ENCODE measurements at places on chromosomes 7 and 10.

GRCh38 chr7:38615665-38616064 lies 15.5 kb downstream of the AMPH start:
- no peak for DNase-seq

DNA sequence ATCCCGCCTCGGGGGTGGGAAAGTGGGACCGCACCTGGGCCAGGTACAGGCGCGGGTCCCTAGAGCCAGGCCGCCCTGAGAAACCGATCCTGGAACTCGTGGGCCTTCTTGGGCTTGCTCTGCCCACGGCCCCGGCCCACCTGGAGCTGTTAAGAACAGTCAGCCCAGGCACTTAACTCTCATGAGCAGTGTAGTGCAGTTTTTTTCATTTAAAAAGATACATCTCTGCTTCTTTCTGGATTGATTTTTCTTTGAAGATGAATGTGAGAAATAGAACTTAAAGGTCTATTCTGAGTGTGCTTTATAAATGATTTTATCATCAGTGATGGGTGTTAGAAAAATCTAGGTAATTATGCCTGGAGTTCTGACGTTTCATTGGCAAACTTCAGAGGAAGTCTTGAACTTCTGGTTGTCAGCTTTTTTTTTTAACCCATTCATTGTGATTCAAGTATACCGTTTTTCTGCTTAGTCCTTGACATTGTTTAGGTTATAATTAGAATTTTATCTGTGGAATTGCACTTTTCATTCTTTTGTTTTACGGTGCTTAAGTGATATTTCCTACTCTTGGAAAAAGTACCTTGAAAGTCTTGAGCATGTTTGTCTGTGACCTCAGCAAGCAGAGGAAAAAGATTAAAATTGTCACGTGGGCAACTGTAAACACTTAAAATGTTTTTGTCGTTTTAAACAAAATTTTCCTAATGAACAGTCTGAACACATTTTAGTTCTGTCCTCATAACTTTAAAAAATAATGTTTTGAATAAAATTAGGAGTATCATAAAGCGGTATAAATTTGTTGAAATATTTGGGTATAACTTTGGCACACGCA lies 906 bp downstream of the CDK1 start:
- no peak for DNase-seq

DNA sequence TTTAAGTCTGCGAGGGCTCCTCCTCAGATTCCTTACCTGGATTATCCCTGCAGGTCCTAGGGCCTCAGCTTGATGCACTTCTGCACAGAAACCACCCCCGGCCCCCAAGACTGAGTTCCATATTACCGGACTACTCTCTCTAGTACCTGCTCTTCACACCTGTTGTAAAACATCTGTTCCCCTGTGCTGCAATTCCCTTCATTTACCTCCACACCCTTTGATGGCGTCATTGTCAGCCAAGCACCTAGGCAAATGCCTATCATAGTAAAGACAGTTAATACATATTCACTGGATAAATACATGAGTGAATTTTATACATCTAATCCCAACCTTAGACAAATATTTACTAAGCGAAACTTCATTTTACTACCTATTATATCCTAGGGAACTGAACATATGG lies 275.5 kb downstream of the PLXDC2 start:
- no peak for DNase-seq

- no peak for DNase-seq
Measured at GRCh38 chr7:139118805-139119485, 9.4 kb upstream of the ZC3HAV1 start.

DNA sequence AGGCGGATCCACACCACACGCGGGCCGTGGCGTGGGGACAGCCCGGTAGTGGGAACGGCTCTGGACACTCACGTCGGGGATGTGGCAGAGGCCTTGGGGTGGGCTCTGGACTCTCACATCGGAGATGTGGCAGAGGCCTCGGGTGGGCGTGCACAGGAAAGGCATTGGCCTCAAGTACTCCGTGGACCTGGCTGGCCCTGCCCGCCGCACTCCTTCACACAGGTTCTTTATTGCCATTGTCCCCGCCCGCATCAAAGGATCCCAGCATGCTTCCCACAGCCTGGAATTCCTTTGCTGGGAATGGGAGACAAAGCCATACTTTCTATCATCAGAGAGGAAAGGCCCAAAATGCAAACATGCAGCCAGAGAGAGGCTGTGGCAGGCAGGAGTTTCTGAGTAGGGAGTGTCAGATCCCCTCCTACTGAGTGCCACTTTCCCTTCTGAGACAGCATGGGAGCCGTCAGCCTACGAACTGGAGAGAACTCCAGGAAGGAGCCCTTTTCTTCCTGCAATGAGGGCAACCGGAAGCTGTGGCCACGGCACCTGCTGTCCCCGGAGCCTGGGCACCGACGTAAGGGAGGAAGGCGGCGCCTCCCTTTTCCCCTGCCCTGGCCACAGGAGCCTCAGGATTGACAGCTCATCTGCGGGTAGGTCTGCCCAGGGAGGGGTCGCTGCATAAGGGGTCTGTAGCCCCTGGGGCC lies 51.5 kb downstream of the RBM17 start:
- DNase-seq = no peak

DNA sequence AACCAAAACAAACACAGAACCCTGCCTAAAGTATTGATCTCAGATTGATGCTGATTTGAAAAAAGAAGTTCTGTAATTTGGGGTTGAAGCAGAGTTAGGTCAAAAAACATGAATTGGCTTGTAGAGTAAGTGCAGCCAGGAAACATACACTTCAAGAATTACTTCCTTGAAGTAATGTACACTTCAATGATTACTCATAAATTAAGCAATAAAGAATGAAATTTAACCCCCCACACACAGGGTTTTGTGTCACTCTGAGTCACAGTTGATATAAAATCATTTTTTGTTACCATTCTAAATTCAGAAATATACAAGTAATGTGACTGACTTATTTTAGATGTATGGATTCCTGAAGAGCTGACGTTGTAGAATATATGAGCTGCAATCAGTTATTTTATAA lies 622.2 kb downstream of the POM121L12 start:
- DNase-seq = no peak

DNA sequence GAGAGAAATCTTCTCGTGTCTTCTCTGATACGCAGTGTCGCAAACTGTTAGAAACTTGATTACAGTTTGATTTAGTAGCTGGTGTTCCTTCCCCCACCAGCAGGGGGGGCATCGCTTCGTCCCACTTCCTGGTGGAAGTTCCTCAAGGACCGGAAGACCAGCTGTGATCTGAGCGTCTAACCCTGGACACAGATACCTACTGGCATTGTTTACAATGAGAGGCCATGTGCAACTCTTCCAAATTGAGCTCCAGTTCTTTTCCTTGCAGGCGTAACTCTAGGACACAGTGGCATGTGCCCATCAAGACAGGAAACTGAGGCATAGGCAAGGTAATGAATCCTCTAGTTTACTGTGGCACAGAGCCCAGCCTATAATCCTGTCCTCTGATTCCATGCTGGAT lies 219.0 kb downstream of the CCDC3 start:
- no peak for DNase-seq

DNA sequence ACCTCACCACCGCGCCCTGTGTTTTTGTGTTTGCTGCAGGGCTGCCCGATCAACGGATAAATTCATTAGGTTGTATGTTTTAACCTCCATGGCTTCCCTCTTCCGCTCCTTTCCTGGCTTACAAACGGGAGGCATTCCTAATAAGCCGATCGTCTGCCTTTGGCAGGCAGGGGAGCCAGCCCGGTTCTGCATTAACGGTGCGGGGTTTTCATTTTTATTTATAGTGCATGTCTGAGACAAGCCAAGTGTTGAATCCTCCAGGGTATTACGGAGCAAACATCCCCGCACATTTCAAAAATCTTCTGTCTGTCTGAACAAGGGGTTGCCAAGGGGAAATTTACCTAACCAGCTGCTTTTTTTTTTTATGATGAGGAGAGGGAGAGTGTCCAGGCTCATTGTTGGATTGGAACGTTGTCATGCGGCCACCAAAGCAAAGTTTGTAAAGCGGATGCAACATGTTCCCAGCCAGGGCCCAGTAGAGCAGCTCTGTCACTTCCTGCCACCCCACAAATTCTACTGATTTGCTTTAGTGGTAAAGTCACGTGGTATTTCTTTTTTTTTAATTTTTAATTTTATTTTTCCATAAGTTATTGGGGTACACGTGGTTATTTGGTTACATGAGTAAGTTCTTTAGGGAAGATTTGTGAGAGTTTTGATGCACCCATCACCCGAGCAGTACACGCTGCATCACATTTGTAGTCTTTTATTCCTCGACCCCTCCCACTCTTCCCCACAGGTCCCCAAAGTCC lies 92.3 kb upstream of the BAIAP2L1 start:
- DNase-seq = no peak

DNA sequence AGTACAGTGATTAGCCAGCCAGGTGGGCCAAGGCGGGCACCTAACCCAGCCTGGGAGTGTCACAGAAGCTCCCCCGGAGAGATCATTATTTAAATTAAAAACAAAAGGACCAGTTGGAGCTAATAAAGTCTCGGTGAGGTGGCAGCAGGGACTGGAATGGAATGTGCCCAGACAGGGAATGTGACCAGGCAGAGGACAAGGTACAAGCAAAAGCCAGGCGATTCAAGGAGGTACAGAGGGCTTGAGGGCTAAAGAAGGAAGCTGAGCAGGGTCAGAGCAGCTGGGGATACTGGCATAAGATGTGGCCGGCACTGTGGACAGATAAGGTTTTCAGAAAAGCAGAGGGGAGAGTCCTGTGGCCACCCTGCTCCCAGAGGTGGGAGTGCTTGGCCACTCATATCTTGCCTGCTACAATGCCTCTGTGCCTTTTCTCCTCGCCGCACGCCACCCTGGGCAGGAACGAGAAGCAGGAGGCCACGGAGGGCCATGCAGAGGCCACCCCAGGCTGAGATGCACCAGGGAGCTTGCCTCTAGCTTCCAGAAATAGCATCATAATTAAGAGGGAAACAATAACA lies 13.2 kb downstream of the TMEM273 start:
- no peak for DNase-seq

DNA sequence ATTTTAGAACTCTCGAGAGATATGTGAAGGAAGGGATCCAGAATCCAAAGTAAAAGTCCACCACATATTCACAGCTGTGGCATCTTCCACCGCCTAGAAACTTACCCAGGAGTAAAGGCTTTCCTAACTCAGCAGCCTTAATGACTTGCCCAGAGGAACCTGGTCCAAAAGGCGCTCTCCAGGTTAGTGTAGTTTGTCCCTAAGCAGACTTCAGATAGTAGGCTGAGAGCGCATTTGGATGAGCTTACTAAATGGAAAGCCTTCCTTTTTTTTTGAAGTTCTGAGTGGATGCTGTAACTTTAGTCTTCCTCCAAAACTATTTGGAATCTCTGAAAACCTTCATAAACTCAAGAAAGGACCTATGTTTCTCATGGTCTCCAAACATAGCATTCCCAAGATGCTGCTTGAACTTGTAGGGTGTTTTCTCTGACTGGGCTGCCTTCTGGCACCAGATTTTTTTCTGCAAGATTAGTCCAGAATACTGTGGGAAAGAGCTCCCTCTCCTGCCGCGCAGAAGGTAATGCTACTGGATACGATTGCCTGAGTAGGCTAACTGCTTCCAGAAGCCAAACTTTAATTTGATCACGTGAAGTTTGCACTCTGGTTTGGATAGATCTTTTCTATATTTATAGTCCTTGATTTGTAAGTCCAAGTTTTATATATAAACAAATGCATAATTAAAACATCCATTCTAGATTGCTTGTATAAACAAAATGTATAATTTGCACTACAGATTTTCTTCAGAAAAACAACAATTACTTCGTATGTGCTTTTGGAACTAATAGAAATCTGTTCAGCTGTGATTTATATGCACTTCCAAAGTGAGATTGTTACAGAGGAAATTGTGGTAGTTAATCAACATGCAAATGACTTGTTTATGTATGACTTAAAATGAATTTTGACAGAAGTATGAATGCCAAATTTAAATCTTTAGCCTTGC lies 19.6 kb upstream of the GPR37 start:
- DNase-seq = no peak

DNA sequence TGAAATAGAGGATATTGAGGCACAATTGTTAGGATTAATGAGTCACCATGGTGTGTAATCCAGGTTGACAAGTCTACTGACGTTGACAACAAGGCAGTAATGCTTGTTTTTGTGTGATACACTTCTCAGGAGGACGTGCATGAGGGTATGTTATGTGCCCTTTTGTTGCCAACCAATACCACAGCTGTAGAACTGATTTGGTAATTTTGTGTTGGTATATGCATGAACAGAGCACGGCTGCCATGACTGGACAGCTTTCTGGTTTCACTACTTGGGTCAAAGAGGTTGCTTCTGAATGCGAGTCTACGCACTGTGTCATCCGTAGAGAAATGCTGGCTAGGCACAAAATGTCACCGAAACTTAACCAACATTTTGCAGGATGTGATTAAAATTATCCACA lies 32.9 kb downstream of the PHTF2 start:
- DNase-seq = no peak

GRCh38 chr7:55024776-55025175 lies 6.0 kb downstream of the EGFR start:
- DNase-seq = no peak

GRCh38 chr7:7959979-7960670 lies 8.5 kb upstream of the GLCCI1 start:
- DNase-seq = no peak

GRCh38 chr7:113431406-113431805 lies 313.1 kb upstream of the SMIM30 start:
- DNase-seq = no peak

GRCh38 chr10:130014263-130015074 lies 50.4 kb upstream of the EBF3 start:
- DNase-seq = no peak

DNA sequence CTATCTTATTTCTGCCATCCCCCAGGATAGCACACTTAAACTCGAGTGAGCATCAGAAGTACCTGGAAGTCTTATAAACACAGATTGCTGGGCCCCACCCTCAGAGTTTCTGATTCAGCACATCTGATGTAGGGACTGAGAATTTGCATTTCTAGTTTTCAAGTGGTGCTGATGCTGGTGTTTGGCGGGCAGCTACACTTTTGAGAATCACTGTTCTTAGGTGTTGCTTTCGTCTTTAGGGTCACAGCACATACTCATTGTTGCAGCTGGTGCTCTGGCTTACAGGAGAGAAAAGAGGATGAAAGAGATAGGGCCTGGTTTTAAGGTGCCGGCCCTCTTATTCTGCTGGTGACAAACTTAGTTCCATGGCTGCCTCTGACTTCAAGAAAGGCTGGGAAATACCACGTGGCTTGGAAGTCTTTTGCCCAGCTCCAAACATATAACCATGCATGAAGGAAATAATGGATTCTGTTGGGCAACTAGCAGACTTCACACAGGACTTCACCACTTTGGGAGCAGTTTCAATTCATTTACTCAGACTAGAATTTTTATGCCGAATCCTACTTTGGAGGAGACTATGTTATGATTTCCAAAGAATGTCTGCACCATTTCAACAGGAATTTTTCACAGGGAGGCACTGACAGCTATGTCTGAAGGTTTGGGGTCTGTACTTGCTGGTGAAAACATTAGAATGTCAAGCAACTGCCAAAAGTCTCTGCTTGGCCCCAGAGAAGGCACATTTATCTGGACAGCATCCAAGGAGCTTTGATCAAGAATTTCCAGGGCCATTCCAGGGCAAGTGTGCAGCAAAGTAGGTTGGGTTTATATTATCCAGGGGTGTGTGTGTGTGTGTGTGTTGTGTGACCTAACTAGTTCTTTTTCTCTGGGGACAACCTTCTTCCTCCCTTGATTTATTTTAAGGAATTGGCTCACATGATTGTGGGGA lies 6.9 kb upstream of the MINDY4 start:
- no peak for DNase-seq
